ENCODE measurements at places on chromosomes 16 and 17.
A peak's percentile ranks its signal among the peaks of the same experiment; 100 is the strongest.

- no peak for DNase-seq
These were observed 15.4 kb downstream of the MAPK8IP3 start for GRCh38 chr16:1721372-1721771.

- no peak for DNase-seq
These were observed 7.4 kb downstream of the GFAP start for GRCh38 chr17:44907729-44908470.

DNA sequence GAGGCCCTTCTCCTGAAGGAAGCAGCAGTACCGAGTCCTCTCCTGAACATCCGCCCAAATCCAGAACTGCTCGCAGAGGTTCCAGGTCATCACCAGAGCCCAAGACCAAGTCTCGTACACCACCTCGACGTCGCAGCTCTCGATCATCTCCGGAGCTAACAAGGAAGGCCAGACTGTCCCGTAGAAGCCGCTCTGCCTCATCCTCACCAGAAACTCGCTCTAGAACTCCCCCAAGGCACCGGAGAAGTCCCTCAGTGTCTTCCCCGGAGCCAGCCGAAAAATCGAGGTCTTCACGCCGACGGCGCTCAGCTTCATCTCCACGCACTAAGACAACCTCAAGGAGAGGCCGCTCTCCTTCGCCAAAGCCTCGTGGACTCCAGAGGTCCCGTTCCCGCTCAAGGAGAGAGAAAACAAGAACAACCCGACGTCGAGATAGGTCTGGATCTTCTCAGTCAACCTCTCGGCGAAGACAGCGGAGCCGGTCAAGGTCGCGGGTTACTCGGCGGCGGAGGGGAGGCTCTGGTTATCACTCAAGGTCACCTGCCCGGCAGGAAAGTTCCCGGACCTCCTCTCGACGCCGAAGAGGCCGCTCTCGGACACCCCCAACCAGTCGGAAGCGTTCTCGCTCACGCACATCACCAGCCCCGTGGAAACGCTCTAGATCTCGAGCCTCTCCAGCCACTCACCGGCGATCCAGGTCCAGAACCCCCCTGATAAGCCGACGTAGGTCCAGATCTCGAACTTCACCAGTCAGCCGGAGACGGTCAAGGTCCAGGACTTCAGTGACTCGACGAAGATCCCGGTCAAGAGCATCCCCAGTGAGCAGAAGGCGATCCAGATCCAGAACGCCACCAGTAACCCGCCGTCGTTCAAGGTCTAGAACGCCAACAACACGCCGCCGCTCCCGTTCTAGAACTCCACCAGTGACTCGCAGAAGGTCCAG lies 11.3 kb downstream of the ELOB start:
- DNase-seq, result no peak

GRCh38 chr17:19727501-19728078 lies 11.2 kb upstream of the SLC47A2 start:
- peak; percentile 26 for DNase-seq

GRCh38 chr16:13999895-14000425 lies 71.2 kb upstream of the MRTFB start:
- DNase-seq, result no peak

DNA sequence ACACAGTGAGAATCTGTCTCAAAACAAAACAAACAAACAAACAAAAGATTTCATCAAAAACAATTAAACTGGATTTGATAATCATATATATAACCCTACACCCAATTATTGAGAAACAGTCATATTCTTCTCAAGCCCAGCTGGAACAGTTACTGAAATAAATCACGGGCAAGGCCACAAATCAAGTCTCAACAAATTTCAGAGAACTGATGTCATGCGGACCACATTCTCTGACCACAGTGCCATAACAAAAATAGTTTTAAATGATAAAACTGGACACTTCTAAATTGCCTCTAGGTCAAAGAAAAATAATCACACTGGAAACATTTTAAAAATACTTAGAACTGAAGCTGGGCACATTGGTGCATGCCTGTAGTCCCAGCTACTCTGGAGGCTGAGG lies 15.9 kb upstream of the PIK3R5 start:
- DNase-seq, result no peak
